HuH-7.5 (cell line): ENCODE measurements at places on chromosomes 13 and 19.
A peak's percentile ranks its signal among the peaks of the same experiment; 100 is the strongest.

DNA sequence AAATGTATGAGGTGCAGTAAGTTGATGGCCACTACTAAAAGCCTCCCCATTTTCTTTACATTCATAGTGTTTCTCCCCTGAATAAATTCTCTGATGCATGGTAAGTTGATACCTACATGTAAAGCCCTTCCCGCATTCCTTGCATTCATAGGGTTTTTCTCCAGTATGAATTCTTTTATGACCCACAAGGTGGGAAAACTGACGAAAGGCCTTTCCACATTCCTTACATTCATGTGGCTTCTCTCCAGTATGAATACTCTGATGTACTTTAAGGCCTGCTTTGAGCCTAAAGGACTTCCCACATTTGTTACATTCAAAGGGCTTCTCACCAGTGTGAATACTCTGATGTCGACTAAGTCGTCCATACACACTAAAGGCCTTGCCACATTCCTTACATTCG is 20.5 kb downstream of the ZNF607 start:
- no peak for DNase-seq

- no peak for DNase-seq
These were observed 91.6 kb downstream of the MBNL2 start for GRCh38 chr13:97313551-97314260.

DNA sequence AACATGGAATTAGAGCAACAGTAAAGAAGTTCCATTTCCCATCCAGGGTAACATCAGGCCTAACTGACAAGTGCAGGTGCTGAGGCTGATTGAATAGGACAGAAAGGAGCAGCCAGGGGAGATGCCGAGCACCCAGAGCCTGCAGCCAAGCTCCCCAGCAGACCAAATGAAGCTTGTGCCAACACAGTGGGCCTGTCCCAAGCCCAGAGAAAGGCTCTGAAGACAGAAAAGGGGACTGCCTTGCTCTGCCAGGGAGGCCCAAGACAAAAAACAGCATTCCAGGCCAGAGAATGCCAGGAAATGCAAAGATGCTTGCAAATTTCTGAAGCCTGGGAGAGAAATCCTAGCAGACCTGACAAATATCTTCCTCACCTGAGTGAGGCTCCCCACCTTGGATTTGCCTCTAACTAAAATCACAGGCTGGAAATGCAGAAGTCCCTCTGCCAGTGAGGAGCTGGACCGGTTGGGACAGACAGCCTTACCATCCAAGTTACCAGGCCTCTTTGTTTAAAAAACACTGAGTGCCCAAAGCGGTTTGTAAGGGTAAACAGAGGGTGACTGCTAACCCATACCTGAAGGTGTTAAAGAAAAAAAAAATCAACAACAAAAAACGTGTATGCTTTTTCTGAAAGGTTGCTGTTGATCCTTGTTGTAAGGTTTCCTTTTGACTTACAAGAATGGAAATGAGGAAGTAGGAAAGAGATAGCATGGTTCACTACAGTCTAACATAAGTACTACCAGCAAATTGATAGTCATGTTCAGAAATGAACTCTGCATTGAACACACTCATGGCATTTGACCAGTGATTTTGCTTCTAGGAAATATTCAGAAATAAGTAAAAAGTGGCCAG is 11.8 kb upstream of the HMGB1 start:
- DNase-seq = no peak

DNA sequence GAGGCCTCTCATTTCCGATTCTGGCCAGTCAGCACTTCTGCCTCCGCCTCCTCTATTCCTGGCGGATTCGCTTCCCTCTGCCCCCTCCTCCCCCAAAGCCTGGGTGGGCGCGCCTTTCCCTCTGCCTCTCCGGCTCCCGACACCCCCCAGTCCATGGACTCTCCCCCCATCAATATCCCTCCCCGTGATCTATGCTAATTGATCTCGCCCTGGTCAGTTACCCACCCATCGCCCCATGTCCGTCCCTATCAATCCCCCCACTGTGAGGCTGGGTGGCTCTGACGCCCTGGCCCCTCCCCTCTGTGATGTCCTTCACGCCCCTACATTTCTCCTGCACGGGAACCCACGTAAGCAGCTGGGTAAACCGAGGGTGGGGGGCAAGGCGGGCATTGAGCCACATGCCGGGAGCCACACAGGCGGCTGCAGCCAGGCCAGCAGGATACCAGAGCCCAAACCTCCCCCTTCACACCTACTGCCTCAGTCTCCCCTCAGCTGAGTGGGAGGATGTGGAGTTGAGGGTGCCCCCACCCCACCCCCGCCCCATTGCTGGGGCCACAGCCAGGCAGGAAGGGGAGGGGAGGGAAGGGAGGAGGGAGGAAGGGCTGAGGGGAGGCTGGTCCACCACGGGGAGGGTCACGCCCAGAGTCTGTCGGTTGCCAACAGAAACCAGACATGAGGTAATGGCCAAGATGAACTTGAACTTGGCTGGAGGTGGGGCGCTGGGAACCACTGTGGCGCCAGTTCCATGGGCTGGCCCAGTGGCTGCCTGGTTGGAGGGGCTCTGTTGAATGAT is 21.0 kb downstream of the SMIM24 start:
- DNase-seq = peak; percentile 62

DNA sequence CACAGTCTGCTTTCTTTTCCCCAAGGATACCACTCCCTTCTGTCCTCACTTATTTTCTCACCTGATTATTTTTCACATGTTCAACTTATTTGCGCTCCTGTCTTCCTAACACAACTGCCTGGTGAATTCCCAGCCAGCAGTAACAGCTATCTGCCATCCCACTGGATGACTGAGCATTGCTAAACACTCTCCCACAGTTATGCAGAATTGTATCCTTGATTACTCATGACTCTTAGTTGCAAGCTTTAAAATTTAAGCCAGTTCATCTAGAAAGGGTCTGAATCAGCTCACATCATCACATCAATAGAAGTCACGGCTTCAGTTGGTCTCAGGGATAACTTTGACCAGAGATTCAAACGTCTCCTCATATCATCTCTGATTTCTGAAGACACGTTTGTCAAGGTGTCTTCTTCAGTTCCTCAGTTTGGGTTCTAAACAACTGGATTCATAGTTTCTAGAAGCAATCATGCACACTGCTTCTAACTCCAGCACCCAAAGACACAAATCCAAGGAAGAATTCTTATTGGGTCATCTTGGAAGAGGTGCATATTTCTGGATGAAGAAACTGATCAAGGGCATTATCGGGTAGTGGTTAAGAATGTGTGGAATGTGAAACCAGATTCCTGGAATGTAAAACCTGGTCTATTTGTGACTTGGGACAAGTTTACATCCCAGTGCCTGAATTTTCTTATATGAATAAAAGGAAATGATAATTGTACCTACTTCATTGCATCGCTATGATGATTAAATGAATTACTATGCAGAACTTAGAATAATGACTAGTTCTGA is 13.9 kb upstream of the DACH1 start:
- DNase-seq = no peak

GRCh38 chr13:32857077-32857476 is 159.1 kb upstream of the KL start:
- DNase-seq = no peak

GRCh38 chr13:109500146-109500773 is 286.1 kb downstream of the IRS2 start:
- DNase-seq = no peak

GRCh38 chr13:43804461-43805070 is 17.8 kb upstream of the ENOX1 start:
- no peak for DNase-seq

- DNase-seq = no peak
These were observed 556.8 kb upstream of the ARGLU1 start for GRCh38 chr13:107124730-107125129.

GRCh38 chr19:35733180-35734125 is 8.8 kb downstream of the IGFLR1 start:
- no peak for DNase-seq

- DNase-seq = no peak
These were observed 10.1 kb upstream of the TPRX2 start for GRCh38 chr19:47848823-47849473.

GRCh38 chr19:54916822-54917221 is 10.9 kb downstream of the NCR1 start:
- DNase-seq = no peak

DNA sequence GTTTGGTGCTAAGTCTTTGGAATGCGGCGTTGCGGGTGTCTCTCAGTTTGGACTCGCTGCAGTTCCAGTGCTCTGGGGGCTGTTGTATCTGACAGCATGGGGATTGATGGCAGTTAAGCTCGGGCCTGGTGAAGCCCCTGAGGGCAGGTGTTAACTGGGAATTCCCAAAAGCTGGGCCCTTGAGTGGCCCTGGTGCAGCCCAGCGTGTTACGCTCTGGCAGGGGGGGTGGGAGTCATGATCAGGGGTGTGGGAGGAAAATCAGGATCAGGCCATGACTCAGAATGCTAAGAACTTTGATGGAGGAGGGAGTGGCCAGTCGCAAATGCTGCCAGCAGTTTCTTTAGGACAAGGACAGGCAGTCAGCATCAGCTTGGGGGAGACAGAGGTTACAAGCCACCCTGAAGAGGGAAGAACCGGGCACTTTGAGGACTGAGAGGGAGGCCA is 19.6 kb downstream of the AP2A1 start:
- DNase-seq = no peak

DNA sequence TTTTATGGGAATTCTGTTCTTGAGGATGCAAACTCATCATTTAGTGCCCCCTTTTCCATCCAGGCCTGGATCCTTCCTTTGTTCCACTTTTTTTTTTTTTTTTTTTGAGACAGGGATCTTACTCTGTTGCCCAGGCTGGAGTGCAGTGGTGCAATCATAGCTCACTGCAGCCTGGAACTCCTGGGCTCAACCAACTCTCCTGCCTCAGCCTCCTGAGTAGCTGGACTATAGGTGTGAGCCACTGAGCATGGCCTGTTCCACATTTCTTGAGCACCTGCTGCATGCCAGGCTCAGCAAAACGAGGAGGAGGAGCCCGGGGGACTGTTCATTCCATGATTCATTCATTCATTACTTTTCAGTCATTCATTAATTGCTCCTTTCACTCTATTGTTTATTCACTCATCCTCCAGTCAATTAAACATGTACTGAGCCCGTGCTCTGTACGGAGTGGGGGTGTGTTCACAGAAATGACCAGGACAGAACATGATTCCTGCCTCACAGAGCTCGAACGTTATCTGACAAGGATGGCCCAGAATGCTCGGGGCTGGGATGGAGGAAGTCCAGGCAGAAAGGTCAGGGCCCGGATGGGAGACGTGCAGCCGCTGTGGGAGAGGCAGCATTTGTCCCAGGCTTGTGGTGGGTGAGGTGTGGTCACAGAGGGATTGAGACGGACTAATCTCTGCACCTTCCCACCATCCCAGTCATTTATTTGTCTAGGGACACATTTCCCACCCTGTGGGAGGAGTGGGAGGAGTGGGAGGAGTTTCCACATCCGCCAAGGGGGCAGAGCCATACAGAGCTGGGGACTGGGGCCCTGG is 51.2 kb upstream of the SHKBP1 start:
- no peak for DNase-seq

DNA sequence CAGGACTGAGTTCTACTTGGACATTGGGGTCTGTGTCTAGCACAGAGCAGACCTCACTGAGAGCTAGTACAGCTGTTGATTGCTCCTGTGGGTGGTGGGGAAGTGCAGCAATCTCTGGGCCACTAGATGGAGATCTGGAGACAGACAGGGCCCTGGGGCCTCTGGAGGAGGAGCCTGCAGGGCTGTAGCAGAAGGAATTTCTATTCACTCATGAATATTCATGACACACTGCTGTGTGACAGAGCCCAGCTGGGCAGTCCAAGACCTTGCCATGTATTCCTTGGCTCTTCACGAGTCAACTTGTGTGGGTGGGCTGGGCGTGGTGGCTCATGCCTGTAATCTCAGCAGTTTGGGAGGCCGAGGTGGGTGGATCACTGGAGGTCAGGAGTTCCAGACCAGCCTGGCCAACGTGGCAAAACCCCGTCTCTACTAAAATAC is 37.5 kb downstream of the SUGP2 start:
- DNase-seq = peak; percentile 87

- DNase-seq = no peak
These were observed 16.9 kb downstream of the FAM187B start for GRCh38 chr19:35211545-35212230.

- DNase-seq = no peak
These were observed 1.1 kb upstream of the GRTP1 start for GRCh38 chr13:113364901-113365582.

GRCh38 chr19:49333418-49333805 is 1.8 kb upstream of the CD37 start:
- no peak for DNase-seq

- no peak for DNase-seq
These were observed 30.8 kb downstream of the KLF2 start for GRCh38 chr19:16355293-16356043.
